ENCODE measurements at places on chromosomes 13 and 19.

DNA sequence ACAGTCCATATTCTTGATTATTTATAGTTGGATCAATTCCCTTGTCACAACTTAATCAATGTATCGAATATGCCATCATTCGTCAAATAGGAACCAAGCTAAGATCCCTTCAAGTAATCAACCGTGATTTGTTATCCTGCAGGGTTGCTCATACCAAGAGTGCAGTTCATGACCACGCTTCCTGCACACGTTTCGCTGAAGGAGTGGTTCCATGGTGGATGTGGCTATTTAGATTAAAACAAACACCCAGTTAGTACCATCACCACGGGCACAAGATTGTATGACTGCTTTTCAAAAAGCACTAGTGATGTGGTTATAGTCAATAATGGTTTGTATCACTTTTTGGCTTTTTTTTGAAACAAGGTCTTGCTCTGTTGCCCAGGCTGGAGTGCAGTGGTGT, 41.1 kb upstream of the CCNE1 start:
- no peak for DNase-seq

GRCh38 chr13:101695870-101696516, 243.5 kb downstream of the ITGBL1 start:
- no peak for DNase-seq

- peak; percentile 20 for DNase-seq
Measured at GRCh38 chr13:44576351-44577235, 463 bp upstream of the TSC22D1 start.

- no peak for DNase-seq
Measured at GRCh38 chr13:99250982-99251825, 7.0 kb downstream of the GPR18 start.

DNA sequence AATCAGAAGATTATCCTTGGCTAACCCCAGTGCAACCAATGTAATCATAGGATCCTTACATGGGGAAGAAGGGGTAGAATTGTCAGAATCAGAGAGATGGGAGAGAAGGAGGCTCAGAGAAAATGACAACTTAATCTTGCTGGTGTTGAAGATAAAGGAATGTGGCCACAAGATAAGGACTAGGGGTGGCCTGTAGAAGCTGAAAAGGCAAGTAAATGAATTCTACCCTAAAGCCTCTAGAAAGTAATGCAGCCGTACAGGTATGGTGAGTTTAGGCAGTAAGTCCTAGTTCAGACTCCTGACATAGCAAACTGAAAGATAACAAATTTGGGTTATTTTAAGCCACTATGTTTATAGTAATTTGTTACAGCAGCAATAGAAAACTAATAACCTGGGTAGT, 718.5 kb downstream of the SLITRK6 start:
- no peak for DNase-seq

DNA sequence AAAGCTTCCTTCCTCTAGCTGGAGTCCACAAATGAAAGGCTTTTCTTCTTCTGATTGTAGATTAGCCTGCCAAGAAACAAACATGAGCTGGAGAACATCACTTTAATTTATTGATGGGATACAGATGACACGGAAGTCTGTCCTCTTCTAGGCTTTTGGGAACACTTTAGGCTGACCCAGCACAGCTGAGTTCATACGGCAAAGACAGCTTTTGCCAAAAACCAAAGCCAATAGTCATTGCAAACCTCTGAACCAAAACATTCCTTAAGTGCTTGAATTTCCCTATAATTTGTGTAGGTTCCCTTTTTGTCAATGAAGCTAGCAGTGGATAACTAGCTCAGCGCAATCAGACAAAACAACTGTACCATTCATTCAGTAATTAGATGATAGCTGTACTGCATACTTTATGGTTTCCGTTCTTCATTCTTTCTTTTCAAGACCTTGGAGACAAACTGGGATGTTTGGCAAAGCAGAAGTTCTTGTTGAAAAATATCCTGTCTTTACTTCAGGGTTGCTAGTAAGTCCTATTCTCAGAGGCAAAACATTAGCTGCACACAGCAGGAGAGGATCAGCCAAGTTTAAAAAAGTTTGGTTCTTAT, 95.7 kb upstream of the SPRY2 start:
- DNase-seq: no peak

- no peak for DNase-seq
Measured at GRCh38 chr13:63011996-63012395, 1596.3 kb upstream of the PCDH20 start.

DNA sequence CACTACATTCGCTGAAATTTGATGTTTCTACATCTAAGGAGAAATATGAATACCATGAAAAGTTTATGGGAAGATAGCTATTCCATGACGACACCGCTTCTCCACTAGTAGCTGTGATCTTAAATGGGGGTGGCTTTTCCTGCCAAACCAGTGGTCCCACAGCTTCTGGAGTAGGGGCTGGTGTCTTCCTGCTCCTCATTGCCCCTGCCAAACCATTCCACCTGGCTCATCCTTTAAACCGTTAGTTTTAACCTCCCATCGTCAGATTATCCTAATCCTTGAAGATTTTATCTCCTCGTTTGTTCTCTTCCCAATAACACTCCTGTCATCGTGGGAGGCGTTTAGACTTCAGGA, 568 bp upstream of the ZNF230 start:
- no peak for DNase-seq

DNA sequence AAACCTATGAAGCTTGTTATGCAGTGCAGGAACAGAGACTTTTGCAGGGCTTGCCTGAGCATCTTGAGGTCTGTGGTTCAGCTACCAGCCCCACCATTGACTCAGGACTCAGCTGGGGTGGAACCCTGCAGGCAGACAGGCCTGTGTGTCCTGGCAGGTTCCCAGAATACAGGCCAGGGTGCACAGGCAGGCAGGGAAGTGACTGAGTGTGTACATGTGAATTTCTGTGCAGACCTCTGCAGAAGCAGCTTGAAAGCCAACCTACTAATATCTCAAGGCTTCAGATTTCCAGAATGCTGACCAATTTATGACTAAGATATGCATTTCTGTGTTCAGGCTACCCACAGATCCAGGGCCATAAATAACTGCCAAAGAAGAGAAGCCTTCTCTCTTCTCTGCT, 254.4 kb downstream of the DLEU7 start:
- peak; percentile 61 for DNase-seq

GRCh38 chr13:23473221-23473620, 39.7 kb upstream of the SACS start:
- DNase-seq: no peak

GRCh38 chr13:51339952-51340732, 651 bp downstream of the SERPINE3 start:
- no peak for DNase-seq

- DNase-seq: no peak
Measured at GRCh38 chr19:55901369-55902079, 30.6 kb downstream of the NLRP13 start.

GRCh38 chr13:26743971-26744370, 16.6 kb downstream of the GPR12 start:
- no peak for DNase-seq

DNA sequence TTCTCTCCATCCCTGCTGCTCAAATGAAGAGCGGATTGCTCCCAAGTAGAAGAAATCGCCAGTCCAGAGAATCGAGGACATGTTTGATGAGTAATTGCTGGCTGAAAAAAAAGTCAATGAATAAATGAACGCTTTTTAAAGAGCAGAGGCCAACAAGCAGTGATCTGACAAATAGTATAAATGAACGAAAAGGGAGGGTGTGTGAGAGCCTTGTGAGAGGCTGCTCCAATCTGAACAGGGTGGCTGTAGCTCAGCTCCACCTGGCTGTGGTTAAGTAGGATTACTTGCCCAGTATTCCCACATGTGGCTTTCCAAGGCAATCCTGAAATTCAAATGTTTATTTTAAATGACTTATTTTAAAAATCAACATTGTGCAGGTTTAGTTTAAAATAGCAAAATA, 117.1 kb downstream of the TSHZ3 start:
- no peak for DNase-seq

DNA sequence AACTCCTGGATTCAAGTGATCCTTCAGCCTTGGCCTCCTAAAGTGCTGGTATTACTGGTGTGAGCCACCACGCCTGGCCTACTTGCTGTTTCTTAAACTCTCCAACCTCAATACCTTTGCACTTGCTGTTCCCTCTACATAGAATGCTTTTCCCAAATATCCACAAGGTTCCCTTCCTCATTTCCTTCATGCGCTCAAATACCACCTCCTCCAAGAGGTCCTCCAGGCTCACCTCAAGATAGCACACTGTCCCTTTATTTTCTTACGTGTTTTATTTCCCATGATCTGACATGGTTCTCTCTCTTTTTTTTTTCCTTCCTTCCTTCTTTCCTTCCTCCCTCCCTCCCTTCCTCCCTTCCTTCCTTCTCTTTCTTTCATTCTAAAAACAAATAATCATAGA, 13.5 kb downstream of the RDH8 start:
- DNase-seq: no peak

- DNase-seq: no peak
Measured at GRCh38 chr13:78909276-78909675, 250.3 kb upstream of the OBI1 start.

DNA sequence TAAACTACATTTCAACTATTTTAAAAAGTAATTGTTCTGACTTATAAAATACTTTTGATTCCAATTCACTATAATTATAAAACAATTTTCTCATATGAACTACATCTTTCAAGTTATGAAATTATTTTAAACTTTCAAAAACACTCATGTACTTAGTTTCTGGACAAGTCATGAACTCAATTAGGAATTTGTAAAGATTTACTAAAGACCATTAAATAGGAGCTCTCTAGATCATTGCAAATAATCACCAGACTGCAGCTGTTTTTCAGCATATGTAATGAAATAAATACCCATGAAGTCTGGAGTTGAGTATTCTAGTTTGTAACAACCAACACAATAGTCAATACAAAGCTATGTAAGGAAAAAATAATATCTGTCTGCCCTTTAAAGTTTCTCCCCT, 605.1 kb upstream of the MIR17HG start:
- DNase-seq: no peak

DNA sequence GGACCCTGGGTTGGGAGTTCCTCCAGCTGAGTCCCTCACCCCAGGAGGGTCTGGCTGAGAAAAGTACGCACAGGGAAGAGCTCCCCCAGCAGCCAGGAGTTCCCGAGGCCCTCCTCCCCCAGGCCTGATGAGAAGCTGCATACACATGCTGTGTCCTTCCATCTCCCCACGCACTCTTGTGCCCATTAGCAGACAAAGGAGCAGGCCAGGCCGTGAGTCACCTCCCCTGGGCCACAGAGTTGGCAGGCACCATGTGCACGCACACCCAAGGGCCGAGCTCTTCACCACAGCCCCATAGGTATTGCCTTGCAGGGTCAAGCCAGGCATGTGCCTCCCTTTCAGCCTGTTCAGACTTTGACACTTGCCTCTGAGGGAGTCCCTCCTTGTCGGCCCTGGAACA, 17.5 kb downstream of the MAU2 start:
- DNase-seq: no peak

GRCh38 chr13:22218797-22219196, 547.9 kb downstream of the FGF9 start:
- DNase-seq: no peak

DNA sequence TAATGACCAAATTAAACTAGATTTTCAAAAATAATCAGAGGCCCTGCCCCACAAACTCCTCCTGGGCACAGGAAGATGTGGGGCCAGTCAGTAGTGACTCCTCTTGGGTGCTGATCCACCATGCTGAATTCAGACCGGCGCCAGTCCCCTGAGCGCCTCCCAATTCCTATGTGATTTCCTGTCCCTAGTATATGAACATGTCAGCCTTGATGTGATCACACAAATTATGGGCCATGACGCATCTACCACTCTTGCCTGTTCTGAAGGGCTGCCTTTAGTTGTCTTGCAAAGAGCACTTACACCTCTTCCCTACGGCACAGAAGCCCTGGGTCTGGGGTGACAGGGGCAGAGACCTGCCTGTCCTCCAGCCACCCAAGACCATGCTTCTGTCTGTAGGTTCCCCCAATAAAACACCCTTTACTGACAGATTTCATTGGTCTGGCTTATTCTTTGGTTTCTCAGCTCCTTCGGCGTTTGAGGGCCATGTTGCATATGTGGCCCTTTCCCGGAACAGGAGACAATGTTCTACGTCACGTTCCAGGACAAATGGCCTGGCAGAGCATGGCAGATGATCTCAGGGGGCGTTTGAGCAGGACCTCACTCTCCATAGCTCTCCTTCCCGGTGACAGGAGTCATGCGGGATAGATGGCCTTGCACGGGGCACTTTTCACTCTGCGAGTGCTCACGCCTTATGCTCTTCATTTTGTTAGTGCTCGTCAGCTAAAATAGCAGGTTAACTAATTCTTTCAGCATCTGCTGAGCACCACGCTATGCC, 5.6 kb upstream of the ATP11A start:
- no peak for DNase-seq

GRCh38 chr19:35478794-35479677, 11.2 kb downstream of the KRTDAP start:
- no peak for DNase-seq

- no peak for DNase-seq
Measured at GRCh38 chr19:2337329-2337707, 8.8 kb downstream of the SPPL2B start.

- no peak for DNase-seq
Measured at GRCh38 chr13:27038323-27038722, 133.3 kb downstream of the USP12 start.

DNA sequence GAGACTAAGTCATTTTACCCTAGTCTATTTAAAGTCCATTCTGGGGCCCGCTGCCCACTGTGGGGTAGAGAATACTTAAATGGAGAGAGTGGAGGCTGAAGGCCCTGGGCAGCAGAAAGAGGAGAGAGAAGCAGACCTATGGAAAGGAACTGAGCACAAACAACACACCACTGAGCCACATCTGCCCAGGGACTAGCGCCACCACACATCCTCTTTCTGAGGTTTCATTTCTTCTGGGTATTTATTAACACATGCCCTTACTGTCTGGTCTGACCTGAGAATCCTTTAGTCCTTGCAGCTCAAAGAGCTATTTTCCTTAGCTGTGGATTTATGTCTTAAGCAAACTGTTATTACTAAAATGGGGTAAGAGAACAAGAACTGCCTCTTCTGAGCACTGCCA, 154.0 kb downstream of the NALCN start:
- no peak for DNase-seq

DNA sequence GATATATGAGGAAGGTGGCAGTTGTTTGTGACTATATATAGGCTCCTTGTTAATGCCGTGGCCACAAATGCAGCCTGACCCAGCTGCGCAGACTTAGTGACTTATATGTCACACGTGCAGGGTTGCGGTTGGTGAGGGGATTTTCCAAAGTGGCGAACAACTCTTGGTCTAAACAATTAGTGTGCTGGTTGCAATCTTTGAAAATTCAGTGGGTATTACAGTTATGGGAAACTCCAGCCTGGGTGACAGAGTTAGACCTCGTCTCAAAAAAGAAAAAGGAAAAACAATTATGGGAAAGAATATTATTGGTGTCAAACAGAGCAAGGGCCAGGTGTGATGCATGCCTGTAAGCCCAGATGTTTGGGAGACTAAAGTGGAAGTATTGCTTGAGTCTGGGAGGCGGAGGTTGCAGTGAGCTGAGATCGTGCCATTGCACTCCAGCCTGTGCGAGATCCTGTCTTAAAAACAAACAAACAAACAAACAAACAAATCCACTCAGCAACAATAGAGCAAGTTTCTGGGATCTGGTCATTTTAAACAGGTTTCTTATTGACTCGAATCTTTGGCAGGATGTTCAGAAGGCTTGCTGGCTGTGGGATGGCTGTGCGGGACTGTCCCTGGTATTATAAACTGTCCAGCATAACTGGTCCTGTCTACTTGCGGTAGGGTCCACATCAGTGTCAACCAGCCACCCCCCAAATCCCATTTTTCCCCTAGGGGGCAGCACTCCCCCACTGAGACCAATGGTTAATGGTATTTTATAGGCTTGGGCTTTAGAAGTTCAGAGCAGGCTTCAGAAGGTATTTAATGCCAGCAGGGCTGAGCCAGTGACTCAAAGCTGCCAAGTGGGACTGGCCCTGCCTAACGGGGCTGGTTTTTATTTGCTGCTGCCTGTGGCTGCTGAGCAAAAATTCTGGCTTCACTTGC, 15.4 kb downstream of the RELB start:
- DNase-seq: peak; percentile 47

All from HL-60 (cell line).